ENCODE measurements at places on chromosomes 16 and 17. TPM values are rescaled to one million over a fixed set of nuclear protein-coding genes. Genes with fewer than 3 reads are reported as not detected.

DNA sequence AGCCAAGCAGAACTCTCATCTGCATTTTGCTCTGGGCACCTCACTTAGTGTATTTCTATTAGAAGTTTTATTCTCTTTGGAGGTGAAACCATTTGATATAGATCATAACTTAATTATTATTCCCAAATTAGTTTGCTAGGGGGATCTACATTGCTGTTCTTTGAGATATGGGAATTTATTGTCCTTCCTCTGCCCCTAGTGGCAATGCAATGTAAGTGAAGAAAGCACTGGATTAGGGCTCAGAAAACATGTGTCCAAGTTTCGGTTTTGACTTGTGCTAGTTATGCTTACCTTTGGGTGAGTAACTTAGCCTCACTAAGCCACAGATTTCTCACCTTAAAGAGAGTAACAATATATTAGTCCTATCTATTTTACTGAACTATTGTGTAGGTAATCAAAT lies 2.9 kb downstream of the KRT39 start:
- DNase-seq: no peak

DNA sequence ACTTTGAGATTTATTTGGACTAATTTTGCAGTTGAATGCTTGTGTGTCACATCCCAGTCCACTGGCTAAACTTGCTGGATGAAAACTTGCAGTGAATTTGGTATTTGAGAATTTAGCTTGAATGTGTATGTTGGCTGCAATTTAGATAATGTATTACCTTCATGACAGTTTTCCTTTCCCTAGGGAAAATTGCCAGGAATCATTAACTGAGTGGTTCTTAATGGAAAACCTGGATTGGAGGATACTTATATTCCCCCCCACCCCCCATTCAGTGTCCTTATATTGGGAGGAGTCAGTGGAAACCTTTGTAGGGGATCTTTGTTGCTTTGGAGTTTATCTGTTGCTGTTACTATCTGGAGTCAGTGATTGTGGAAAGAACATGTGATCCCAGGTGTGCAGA lies 67.6 kb downstream of the KPNA2 start:
- no peak for DNase-seq

DNA sequence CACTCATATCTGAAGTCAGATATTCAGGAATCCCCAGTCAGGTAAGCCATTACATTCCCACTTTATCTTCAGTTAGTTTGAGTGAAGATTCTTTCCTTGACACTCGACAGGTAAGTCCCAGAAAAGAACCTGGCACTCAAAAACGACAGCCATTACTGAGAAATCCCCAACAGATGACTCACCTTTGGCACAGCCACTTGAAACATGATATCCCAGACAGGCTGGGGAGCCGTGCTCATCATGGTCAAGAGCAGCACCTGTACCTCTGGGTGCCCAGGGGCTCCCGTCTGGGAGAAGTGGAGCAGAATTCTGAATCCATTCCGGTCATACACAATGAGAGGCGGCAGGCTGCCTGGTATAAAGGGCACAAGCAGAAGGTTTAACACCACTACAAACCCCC lies 16.8 kb upstream of the COG7 start:
- no peak for DNase-seq

DNA sequence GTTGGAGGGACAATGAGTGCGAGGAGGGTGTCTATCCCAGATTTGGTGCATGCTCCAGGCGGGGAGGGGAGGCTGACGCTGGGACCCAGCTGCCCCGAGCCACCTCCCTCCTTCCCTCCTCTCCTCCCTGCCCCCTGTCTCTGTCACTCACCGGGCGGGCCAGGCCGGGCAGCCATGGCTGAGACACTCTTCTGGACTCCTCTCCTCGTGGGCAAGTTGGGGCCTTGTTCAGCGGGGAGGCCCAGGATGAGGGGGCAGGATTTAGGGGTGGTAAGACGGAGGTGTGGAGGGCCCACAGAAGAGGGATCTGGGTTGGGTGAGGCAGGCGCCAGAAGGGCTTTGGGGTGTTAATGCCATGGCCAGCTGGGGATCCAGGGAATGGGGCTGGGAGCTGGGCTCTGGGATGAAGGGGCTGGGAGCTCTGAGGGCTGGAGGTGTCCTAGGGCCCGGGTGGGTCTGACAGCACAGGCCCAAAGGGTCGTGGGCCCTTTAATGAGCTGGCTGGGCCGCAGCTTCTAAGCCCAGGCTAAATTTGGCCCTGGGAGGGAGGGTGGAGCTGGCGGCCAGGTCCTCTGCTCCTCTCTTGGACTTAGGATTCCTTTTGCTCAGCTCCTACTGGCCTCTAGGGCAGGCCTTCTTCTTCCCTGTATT lies at the start of gene SGCA:
Gene SGCA (plus strand): TSS at position 139 of the 651 bp plus-strand sequence. CDS start 36 bp downstream, at position 175.
- no peak for DNase-seq

DNA sequence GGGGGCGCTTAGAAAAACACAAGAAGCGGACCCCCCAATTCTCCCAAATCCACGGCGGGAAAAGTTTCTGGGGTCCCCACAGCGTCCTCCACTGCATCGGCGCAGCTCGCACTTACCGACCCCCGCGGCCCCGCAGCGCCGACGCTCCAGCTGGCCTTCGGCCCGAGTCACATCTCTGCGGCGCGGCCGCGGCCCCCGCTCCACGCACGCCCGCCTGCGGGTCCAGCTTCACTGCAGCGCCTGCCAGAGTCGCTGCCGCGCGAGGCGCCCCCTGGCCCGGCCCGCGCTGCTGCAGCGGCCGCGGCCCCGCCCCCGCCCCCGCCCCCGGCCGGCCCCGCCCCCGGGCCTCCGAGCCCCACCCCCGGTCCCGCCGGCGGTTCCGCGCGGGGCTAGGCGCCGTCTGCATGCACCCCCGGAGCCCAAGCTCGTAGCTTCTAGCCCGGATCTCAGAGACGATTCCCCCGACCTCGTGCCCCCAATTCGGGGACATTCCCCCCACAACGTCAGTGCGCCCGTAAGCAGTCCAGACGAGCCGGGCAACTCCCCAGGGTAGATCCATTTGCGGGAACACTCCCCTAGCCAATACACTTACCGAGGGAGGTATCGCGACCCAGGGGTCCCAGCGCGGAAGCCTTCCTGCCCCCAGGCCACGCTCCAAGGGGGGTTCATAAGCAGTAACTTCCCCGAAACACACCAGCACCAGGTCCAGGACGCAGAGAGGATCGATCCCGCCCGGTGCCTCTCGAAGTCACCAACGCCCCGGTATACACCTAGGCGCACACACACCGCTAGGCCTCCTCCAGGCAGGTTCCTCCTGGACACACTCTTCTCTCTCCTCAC lies at the start of gene GPRC5B:
Gene GPRC5B (minus strand): TSS at position 238 of the 840 bp plus-strand sequence. CDS start 12,003 bp downstream, outside the sequence.
- DNase-seq: no peak

GRCh38 chr17:28796062-28796461 lies 46.5 kb downstream of the FAM222B start:
- no peak for DNase-seq

DNA sequence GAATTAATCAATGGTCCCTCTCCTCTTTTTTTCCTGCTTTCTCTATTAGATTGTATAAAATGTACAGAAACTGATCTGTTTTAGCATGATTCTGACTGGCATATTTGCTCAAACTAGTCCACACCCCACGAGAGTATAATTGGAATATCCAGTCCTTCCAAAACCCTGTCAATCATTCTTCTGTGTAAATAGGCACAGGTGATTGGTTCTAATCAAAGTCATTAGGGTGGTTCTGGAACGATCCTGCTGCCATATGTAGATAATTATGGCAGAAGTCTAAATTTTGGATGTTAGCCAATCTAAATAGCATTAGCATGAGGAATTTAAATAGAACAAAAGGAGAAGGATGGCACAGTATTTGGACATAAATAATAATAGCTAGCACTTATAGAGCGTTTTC lies 165.7 kb downstream of the SHISA6 start:
- no peak for DNase-seq

DNA sequence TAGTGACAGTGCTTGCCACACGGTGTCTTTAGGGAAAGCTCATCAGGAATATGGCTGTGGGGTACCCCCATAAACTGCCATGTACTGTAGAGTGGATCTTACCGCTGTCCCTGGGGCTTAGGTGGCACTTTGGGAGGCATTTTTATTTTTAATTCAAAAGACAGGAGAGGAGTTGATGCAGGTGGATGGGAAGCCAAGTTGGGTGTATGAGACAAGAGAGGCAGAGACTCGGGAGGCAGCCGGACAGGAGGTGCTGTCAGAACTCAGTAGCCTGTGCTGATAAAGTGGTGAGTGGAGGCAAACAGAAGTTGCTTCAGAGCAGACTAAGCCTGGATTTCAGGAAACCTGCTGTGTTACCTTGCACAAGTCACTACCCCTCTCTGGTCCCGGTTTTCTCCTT lies 185.9 kb downstream of the TMEM132E start:
- no peak for DNase-seq

- DNase-seq: no peak
Measured at GRCh38 chr17:62907961-62908360, 58.1 kb upstream of the TANC2 start.

- no peak for DNase-seq
Measured at GRCh38 chr17:74452033-74452840, 14.2 kb upstream of the CD300A start.

- no peak for DNase-seq
Measured at GRCh38 chr16:85083051-85083639, 29.1 kb downstream of the CIBAR2 start.

KRT20 gene
- polyA plus RNA-seq: 0.26 TPM

FN3K gene
- polyA plus RNA-seq: 12.8 TPM

GRB7 gene
- polyA plus RNA-seq: 34.2 TPM

TBC1D26 gene
- polyA plus RNA-seq: 0.68 TPM

PRR29 gene
- 5.5 TPM for polyA plus RNA-seq

TNFRSF12A gene
- polyA plus RNA-seq: 5.0 TPM

C1QTNF1 gene
- polyA plus RNA-seq: 2.2 TPM
